Esophagus mucosa (tissue), 1 donor: ENCODE measurements at places on chromosomes 5 and 9. TPM values are rescaled to one million over a fixed set of nuclear protein-coding genes. Genes with fewer than 3 reads are reported as not detected.

Gene DOLK
- total RNA-seq = 9.2 TPM

Gene ADAM19
- total RNA-seq = 2.2 TPM

Gene AIF1L
- total RNA-seq = 63.3 TPM

Gene ROR2
- 2.5 TPM for total RNA-seq

Gene ELOVL7
- 5.3 TPM for total RNA-seq

Gene STPG3
- total RNA-seq = not detected

Gene DNAI1
- not detected for total RNA-seq

Gene ZNF622
- total RNA-seq = 15.5 TPM

DNA sequence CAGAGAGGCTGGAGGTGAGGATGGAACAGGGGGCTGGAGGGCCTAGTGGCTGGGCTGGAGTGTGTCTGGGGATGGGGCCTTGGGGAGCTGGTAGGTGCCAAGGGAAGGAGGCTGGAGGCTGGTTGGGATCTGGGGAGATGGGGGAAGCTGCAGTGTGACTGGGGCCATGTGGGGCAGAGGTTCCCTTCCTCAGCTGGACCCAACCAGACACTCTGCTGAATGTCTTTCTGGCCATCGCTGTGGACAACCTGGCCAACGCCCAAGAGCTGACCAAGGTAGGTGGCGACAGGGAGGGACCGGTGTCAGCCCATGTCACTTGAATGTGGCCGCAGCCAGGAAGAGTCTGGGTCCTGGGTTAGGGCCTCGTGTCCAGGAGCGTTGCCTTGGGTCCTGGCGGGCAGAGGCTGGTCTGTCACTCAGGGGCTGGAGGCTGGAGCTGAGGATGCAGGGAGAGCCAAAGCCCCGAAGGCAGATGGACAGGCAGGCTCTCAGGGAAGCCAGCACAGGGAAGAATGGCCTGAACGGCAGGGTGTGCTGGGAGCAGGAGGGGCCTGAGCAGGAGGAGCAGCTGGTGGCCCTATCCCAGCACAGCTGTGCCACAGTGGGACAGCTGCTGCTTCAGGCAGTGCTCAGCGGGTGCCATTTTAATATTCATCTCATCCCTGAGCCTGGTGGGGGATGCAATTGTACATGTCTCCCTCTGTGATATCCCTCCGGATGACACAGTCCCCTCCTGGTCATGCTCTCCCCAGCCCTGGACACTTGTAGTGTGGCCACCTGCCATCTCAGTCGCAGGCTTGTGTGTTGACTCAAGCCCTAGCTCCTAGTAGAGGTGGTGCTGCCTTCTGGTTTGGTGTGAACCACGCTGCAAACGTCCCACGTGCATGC is 132.5 kb downstream of the CACNA1B start:
- ATAC-seq = no peak

DNA sequence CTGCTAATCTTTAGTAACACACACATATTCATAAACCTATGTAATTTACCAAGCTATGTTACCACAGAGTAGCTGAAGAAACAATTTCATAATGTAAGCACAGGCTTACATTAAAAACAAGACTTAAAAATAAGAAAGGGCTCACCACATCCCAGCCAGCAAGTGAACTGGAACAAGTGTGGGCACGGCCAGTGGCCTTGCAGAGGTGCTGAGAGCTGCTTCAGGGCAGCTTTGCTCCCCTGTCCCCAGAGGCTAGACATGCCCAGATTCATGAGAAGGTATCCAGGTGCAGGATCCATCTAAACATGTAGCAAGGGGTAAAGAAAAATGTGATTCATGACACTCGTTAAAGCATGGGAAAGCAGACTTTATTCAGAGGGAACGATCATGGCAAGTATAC is 62.0 kb upstream of the CKS2 start:
- no peak for ATAC-seq

GRCh38 chr9:108836319-108836718 is 19.5 kb downstream of the ACTL7B start:
- ATAC-seq = peak; percentile 5

- peak; percentile 72 for ATAC-seq
Measured at GRCh38 chr5:173793648-173794548, 94.3 kb upstream of the CPEB4 start.

DNA sequence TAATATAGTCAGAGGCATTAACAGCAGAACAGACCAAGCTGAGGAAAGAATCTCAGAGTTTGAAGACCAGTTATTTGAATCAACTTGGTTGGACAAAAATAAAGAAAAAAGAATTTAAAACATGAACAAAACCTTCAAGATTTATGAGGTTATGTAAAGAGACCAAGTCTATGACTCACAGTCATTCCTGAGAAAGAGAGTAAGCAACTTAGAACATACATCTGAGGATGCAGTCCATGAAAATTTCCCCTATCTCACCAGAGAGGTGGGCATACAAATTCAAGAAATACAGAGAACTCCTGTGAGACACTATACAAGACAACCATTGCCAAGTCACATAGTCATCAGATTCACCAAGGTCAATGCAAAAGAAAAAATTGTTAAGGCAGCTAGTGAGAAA is 17.4 kb upstream of the C9orf72 start:
- no peak for ATAC-seq
